Stimulated activated naive B cell treated with anti-CD40 and anti-IgM and Interleukin-4, amounts not matched to agents 10 μg/mL and 1 μg/mL and 100 μg/mL, for 72 hours (primary cell): ENCODE measurements at places on chromosomes 1 and 21.

DNA sequence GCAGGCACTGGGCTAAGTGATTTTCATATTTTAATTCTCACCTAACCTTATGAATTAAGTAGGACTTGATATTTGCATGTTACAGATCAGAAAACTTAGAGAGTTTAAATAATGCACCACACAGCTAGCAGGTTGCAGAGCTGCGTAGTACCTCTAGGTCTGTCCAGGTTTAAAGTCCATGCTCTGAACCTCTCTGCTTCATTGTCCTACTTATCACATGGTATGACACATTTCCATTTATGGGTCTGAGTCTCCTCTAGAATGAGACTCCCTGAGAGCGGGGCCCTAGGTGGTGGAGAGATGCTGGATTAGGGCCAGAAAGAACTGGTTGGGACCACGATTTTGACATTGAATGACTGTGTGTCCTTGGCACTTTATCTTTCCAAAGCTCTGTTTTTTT is 102.5 kb upstream of the USP24 start:
- no peak for DNase-seq

DNA sequence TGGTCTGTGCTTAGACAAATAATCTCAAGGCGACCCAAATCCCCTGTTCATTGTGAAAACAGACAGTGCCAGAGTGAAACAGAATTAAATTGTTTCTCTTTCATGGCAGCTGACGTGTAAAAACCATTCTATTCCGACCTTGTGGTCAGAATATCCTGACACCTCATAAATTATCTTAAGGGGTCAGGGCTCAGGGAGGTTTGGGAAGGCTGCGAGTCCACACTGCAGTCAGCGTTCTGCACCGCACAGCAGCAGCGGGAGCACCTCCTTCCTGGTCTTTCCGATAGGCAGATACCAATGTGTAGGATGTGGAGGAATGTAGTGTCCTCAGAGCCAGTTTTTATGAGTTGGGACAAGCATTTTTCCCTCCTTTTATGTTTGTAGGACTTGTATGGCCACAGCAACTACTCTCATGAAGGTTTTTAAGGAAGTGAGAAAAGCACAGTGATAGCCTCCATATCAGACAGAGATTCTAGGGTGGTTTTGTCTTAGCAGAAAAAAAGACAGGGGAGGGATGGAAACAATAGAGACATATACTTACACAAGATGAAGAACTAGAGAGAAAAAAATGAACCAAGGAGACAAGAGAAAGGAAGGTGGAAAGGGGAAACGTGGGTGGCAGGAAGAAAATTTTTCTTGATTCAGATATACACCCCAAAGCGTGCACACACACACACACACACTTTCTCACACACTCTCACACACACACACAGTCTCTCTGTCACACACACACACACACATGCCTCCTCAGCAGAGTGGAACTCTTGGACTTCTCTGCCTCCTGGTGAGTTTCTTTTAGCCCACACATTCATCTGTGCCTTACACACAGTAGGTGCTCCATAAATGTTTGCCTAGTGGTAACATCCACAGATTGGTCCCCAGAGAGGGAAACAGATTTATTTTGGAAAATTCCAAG is 68.6 kb downstream of the NTMT2 start:
- DNase-seq, result no peak

- no peak for DNase-seq
Measured at GRCh38 chr1:96987186-96987703, 265.7 kb downstream of the PTBP2 start.

- no peak for DNase-seq
Measured at GRCh38 chr1:93815366-93816110, 63.5 kb downstream of the DNTTIP2 start.

DNA sequence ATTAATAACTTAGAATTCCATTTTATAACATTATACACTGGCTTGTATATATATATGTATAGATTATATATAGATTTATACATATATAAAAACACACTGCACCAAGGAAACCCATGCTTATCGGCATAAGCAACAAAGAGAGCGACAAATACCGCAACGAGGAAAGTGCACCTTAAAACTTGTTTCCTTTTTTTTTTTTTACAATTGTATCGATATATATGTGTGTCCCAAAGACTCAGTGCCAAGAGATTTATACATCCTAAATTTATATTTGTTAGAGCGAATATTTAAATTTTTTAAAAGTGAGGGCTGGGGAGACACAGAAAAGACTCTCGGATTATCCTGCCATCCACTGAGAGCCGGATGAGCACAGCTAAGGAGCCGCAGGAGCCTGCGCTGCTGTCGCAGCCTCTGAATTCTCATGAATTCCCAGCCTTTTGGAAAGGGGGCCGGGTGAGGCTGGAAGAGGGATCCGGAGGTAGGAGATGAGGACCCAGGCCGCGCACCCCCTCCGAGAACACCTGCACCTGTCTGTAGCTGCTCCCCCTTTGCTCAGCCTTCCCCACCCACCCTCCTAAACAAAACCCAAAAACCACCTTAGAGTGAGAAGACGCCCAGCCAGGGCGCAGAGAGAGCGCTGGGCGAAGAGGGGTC is 5.2 kb downstream of the DMRTA2 start:
- no peak for DNase-seq

DNA sequence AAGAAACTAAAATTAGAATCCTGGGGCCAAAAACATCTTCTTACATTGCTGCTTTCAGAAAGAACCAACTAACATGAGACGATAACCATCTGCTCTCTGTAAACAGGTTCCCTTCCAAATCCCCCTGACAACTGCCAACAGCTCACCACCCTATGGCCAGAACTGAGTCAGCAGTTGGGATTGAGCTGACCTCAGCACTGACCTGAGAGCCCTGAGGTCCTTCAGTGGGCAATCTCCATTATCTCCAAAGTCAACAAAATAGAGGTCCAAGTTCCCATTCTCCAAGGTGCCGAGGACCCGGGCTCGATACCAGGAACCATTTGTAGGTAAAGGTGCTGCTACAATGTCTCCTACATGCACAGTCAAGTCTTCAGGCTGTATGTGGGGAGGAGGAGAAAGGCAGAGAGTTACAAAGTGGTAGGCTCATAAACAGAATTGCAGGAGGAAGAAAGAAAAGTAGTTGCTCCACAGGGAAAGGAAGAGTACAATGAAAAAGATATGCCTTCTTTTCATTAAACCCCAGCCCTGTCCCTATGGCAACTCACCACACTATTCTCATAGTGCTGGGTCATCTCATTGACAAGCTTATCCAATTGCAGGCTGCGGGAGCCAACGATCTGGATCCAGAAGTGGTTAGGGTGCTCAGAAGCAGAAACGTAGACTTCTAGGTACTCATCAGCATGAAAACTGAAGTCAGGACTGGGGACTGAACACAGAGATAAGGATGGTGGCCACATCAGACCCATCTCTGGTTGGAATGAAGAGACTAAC is 12.8 kb upstream of the MRPL9 start:
- DNase-seq, result no peak
